ENCODE measurements at places on chromosomes 5 and 9. TPM values are rescaled to one million over a fixed set of nuclear protein-coding genes. Genes with fewer than 3 reads are reported as not detected.

DNA sequence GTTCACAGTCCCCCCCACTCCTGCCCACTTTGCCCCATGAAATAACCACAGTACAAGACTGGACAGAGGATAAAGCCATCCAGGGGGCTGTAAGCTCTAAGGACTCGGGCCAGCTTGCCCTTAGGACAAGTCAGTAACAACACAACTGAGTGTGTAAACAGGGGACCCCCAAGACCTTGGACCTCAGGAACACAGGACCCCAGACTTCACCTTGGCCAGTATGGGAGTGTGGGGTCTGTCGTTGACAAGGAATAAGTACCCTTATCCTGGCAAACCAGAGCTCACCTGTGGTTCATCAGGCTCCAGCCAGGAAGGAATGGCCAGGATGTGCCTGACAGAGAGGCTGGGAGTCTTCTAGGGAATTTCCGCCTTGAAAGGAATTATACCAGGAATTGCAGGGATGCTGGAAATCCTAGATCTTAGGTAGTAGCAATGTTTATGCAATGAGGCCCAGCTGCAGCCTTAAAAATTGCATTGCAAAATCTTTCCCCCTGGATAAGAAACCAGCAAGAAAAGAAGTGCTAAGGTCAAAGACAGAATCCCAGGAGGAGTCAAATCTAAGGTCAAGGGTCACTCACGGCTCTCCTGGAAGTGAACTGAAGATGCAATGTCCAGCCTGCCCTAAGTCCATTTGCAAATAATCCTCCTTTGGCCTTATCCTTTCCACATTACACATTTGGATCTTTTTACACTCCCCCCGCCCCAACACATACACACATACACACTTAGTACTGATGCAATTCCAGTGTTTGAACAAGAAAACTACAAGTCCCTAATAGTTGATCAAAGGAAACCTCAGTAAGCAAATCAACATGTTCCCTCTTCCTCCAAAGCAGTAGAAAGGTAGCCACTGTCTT lies 27.3 kb upstream of the TDRD7 start:
- DNase-seq: no peak

TLX3 gene
- total RNA-seq: not detected

ITK gene
- 0.15 TPM for total RNA-seq

ZBTB26 gene
- total RNA-seq: 1.9 TPM

NR4A3 gene
- total RNA-seq: 0.18 TPM

- DNase-seq: no peak
Observed at GRCh38 chr5:74605759-74606158, 34.8 kb downstream of the ENC1 start.

PCDH12 gene
- not detected for total RNA-seq

DNA sequence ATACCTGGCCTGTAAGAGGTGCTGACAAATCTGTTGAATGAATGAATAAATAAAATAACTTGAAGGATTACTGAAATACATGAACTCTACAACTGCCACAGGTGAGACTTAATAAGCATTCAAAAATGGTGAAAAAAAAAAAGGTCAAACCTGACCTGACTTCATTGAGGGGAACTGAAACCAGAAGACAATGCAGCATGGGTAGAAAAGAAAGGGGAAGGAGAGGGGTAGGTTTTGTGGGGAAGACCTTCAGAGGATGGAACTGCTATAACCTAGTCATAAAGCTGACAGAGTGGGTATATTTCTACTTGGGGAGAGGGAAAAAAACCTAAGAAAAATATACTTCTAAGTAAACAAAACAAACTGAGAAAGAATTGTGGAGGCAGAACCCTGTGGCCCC lies 56.6 kb downstream of the RASEF start:
- no peak for DNase-seq

GRCh38 chr9:131622523-131622922 lies 77.2 kb downstream of the PRRT1B start:
- no peak for DNase-seq

IL5 gene
- not detected for total RNA-seq

- no peak for DNase-seq
Observed at GRCh38 chr9:133524146-133524545, 613 bp downstream of the MYMK start.

FCN1 gene
- not detected for total RNA-seq

DNA sequence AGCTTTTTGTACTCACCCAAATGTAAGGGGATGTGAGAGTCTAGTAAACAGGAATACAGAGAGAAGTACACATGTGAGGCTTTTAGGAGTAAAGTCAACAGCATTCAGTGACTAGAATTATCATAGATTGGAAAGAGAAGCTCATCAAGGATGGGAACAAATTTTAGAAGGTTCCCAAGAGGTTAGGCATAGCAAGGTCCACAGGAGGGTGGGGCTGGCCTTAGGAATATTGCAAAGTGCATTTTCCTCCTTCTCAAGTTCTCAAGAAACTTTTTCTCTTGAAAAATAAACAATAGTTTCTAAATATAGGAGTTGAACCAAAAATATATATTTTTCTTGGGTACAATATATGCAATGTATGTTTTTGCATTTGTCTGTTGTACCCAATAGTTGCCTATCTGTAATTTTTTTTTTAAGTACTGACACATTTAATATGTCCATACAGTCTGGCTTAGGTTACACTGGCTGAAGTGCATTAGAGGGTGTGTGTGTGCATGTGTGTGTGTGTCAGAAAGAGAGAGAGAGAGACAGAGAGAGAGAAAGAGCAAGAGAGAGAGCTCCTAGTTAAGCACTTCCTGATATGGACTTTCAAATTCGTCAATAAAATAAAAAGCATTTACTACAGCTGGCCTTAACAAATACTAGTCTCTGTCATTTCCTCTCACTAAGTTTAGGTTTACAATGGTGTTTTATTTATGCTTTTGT lies 62.2 kb downstream of the SNX18 start:
- DNase-seq: no peak

MBLAC2 gene
- 4.5 TPM for total RNA-seq

DNA sequence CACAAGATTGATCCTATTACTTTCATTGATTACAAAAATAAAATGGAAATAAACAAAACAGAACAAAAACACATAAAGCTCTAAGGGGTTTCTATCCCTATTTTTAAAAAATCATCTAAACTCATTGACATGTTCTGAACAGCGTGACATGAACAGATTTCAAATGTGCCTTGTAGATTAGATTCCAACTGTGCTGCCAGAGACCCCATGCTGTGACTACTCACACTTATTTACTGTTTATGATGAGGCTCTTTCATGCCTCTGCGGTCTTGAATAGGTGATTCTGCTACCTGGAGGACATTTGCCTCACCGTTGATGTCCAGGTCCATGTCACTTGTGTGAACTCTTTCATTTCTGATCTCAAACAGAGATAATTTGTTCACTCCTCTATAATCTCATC lies 990.2 kb downstream of the CDH12 start:
- no peak for DNase-seq

GRCh38 chr9:130599625-130600024 lies 20.2 kb downstream of the FUBP3 start:
- peak; percentile 60 for DNase-seq

- peak; percentile 66 for DNase-seq
Observed at GRCh38 chr9:136354592-136355085, 8.9 kb downstream of the DNLZ start.

GRCh38 chr9:97935276-97935675 lies 2.7 kb downstream of the HEMGN start:
- DNase-seq: no peak

DNA sequence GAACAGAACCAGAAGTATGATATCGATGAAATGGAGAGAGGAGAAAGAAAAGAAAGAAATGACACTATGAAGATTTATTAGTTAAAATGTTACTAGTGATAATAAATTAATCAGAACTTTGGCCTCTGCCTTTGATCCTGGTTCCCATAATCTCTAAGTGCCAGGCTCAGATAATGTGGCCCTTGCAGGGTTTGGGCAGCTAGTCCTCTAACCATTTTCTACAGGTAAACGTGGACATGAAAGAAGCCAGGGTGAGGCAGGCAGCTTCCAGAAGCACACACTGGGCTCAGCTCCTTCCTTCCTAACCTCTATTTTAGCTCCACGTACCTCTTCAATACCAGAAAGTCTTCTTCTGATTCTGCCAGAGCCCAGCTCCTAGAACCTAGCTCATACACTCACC lies 30.6 kb downstream of the SYK start:
- DNase-seq: no peak

RFX3 gene
- total RNA-seq: 4.3 TPM

- DNase-seq: no peak
Observed at GRCh38 chr5:40685976-40686486, 6.3 kb downstream of the PTGER4 start.

GRCh38 chr9:88258024-88258423 lies 119.7 kb upstream of the SPATA31C2 start:
- no peak for DNase-seq

C5orf58 gene
- 4.3 TPM for total RNA-seq

- no peak for DNase-seq
Observed at GRCh38 chr5:7770436-7770835, 80.5 kb downstream of the CFAP90 start.

DNA sequence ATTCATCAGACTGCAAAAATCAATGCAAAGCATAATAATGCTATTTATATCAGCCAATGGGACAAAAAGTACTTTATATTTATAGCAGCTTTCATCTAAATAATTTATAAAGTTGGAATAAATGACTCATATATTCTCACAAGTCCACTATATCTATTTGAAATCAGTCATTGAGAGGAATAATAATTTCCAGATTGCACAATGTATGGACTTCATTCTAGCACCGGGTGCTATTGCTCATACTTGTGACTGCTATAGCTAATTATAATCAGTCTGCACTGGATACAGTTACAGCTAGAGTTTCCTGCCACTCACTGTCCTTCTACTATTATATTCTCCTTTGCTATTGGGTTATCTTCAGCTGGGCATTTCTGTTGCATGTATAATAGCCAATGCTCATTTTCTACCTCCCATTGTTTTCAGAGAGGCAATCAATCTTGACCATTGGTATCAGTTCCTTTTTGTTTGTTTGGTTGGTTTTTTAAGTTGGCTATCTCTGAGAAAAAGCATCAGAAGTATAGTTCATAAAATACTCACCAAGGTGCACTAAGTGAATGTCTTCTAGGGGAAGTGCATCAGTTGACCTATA lies 1.9 kb downstream of the CDH18 start:
- no peak for DNase-seq

DNA sequence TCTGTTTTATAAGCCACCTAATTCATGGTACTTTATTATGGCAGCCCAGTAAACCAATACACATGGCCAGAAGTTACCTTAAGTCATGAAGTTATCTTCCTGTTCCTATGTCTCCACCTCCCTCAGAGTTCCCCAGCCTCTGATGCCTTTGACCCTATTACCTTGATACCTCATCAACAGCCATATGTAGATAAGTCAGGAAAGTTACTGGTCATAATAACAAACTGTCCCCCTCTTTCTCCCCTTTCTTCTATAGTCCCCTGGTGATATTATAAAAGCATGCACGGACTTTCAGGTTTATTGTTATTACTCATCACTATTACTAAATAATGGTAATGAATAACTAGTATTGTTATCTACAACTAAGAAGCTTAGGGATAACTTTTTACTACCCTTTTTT lies 168.9 kb upstream of the FER start:
- no peak for DNase-seq

GRCh38 chr5:160310140-160310539 lies 2.2 kb downstream of the CCNJL start:
- no peak for DNase-seq

PCDHB9 gene
- total RNA-seq: not detected

GRCh38 chr5:111165058-111165457 lies 59.1 kb upstream of the CAMK4 start:
- DNase-seq: no peak

DNA sequence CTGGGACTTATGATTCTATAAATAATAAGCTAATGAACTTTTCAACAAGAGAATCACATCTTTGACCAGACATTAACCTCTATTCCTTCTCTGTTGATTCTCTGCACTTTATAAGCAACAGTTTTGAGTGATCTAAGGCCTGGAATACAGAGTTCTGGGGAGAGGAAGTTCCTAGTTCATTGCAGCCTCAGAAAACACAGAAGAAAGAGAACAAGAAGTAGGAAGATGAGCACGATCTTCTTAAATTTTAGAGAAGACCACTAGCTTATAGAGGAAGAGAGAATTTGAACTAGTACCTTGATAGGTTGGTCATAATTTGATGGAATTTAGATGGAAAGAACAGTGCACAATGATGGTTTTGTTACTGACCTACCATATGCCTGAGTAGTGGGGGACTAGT lies 8.5 kb upstream of the C9orf72 start:
- DNase-seq: no peak

SHISAL2B gene
- total RNA-seq: 15.4 TPM

Data from H7 (cell line).